ENCODE measurements at places on chromosomes 6 and 20.

GRCh38 chr6:122694075-122694474 lies 83.9 kb downstream of the PKIB start:
- no peak for DNase-seq

- DNase-seq = no peak
Observed at GRCh38 chr6:17116117-17116440, 14.2 kb downstream of the STMND1 start.

GRCh38 chr6:146041282-146041681 lies 12.4 kb downstream of the GRM1 start:
- no peak for DNase-seq

GRCh38 chr6:124967444-124967843 lies 5.2 kb downstream of the RNF217 start:
- no peak for DNase-seq

DNA sequence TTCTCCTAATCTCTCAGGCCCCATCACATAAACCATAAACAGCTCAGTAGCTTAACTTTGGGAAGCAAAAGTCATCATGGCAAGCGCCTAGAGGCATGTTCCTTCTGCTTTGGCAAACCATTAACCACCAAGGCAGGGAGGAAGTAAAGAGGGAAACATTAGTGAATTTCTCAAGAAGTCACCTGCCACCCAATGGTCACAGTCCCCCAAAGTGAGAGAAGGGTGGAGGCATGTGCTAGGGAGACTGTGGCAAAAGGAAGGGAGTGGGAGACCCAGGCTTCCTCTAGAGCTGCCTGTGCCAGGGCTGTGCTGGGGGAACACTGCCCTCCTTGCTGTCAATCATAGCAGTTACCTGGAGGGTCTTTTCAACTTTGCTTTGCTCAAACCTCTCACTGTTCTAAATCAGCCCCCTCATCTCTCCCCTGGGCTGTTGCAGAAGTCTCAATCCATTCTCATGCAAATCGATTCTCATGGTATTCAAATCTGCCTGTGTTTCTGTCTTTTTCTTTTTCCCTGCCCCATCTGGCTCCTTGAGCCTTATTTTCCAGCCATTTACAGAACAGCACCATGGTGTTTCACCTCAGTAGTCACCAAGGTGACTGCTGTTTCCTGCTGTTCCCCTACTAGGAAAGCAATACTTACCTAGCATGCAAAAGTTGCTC lies 1.8 kb upstream of the RNF24 start:
- no peak for DNase-seq

DNA sequence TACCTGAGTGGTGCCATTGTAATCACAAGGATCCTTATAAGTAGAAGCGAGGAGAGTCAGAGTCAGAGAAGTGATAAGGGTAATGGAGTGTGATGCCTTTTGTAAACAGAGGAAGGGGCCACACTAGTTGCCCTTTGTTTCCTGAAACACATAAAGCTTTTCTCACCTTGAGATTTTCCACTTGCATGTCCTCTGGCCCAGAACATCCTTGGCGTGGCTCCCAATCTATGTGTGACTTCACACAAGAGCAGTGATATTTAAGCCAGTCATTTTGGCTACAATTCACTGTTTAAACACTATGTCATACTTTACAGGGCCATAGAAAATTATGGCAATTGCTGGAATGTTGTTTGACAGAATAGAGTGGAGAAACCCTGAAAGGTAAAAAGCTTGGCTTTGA lies 121.2 kb upstream of the BTN3A2 start:
- DNase-seq = no peak

GRCh38 chr6:19354181-19354580 lies 483.0 kb upstream of the ID4 start:
- no peak for DNase-seq

DNA sequence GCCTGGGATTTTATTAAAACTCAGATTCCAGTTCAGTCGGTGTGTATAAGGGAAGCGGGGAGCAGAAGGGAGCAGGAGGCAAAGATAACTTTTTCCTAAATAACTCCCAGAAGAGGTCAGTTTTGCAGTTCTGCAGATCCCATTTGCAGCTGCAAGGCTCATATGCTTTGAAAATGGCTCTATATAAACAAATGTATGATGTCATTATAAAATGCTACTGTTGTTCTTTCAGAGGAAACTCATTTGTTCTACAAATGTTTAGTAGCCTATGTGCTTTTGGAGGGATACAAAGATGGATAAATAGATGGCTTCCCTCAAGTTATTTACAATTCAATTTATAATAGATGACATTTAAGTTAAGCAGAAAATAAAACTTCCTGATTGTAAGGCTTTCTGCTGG lies 29.2 kb upstream of the DSP start:
- DNase-seq = no peak

GRCh38 chr6:47567586-47567985 lies 90.0 kb downstream of the CD2AP start:
- no peak for DNase-seq

- DNase-seq = no peak
Observed at GRCh38 chr6:11730641-11731040, 48.0 kb downstream of the ADTRP start.

DNA sequence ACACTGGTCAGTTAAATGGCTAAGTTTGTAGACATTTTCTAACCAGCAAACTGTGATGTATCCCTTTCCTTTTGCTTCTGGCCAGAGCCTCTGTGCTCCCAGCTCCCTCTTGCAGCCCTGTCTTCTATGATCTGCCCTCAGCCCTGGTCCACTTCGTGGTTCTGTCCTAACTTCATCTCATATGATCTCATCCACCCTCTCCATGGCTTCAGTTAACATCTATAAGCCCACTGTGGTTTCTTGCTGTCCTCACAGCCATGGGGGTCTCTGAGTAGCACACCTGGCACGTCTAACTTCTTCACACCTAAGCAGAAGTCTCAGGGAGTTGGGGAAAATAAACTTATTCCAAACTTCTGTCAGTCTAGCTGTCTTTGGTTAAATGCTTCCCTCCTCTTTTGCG lies 81.8 kb downstream of the IRF4 start:
- DNase-seq = peak; percentile 53

DNA sequence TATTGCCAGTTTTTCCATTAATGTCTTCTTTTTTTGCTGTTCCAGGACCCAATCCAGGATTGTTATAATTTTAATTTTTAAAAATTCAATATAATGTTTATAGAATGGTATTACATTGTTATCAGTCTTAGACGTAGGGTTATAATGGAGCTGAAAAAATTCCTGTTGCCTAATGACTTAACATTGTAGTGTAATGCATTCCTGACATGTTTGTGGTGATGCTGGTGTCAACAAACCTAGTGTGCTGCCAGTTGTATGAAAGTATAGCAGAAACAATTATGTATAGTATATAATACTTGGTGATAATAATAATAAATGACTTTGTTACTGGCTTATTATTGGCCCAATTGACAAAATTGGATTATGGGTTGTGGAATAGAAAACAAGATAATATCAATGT lies 30.4 kb downstream of the KIZ start:
- DNase-seq = no peak

- DNase-seq = no peak
Observed at GRCh38 chr20:18527836-18528235, 20.1 kb downstream of the SEC23B start.

DNA sequence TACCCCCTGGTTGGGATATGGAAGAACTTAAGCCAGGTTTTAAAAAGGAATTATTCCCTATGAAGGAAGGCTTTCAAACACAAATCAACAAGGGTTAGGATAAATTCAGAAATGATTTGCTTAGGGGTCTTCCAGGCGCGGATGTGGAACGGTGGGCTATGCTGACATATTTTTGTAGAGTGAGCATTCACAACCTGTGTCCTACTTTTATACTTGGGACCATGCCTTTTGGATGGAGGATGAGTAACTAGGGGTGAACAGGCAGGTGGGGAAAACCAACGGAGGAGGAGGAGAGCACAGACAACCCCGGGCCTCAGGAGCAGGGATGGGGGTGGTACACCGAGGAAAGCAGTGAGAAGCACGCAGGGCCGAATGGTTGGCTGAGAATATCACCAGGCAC lies 5.9 kb downstream of the MYLK4 start:
- no peak for DNase-seq

DNA sequence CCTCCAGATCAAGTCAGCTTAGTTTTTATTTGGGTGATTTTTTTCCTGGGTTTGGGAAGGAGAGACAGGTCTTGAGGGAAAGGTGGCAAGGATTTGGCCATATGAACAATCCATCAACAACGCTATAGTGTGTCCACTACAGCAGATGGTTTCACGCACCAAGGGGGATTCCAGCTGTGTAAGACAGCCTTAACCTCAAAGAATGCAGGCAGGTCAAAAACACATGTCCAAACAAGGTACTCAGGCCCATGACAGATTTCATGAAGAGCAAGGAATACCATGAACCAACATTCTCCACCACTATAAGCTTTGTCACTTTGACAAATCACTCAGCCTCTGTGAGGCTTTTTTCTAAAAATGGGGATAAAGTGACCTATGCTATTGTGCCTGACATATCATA lies 2.0 kb downstream of the AIF1 start:
- no peak for DNase-seq

Measured in activated CD8-positive, alpha-beta memory T cell treated with anti-CD3 and anti-CD28 coated beads for 24 hours (primary cell).